ENCODE measurements at places on chromosomes 4 and X.

- no peak for DNase-seq
These were observed 84.7 kb upstream of the RAPGEF2 start for GRCh38 chr4:159018062-159018629.

GRCh38 chr4:28227764-28228163 lies 1367.1 kb downstream of the STIM2 start:
- no peak for DNase-seq

GRCh38 chr4:54727346-54727745 lies 69.6 kb downstream of the KIT start:
- no peak for DNase-seq

DNA sequence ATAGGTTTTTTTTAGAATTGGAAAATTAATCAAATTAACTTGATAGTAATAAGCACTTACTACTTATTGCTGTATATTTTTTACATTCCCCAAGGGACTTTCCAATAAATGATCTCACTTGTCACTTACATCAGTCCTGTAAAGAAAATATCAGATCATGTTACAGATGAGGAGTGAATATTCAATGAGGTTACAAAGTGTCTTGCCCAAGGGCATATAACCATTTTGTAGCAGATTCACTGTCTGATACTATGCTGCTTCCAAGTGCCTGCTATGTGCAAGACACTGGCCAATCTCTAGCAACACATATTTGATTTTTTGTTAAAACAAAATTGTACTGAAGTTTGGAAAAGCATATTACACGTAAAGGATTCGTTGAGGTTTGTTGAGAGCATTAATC lies 1287.7 kb downstream of the FAM133A start:
- no peak for DNase-seq

DNA sequence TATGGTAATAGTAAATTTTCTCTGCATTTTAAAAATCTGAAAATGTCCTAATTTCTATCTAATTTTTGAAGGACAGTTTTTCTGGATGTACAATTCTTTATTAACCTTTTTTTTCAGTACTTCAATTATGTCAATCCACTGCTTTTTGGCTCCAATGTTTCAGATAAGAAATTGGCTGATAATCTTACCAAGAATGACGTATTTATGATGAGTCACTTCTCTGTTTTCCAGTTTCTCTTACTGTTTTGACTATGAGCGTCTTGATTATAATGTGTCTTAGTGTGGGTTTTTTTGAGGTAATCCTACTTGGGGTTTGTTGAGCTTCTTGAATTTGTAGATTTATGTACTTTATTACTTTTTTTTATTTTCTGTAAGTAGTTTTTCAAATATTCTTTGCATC lies 47.2 kb downstream of the UGT2B11 start:
- no peak for DNase-seq

- DNase-seq = no peak
These were observed 1.1 kb downstream of the CTBP1 start for GRCh38 chr4:1247864-1248244.

DNA sequence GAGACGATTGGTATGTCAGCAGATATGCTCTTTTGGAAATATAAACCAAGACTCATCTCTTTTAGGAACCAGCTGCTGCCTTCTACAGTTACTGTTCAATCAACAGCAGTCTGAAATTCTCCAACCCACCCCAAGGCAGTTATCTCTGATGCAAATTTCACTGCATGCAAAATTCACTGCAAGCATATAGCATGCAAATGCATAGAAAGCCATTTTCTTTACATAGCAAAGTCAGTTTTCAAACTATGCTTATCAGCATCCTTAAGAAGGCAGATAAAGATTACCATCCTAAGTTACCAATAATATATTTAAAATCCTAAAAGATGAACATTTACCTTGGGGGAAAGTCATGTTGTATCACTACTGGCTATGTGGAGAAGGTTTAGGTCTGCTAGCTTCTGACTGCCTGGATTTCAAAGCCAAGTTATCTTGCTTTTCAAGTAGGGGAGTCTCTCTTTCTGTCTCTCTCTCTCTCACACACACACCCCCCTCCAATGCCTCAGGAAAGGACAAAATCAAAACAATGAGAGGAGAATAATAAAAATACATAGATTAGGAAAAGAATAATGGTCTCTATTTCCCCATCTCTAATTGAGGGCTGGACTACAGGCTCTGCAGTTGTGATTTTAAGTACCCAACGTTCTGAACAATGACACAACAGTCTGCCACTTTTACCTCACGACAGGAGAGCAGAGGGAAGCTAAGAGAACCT lies 1.5 kb downstream of the NMU start:
- DNase-seq = no peak

GRCh38 chrX:19715711-19716638 lies 171.4 kb downstream of the SH3KBP1 start:
- DNase-seq = no peak

- DNase-seq = no peak
These were observed 148.5 kb upstream of the PJA1 start for GRCh38 chrX:69313617-69314290.

GRCh38 chrX:112094729-112095128 lies 12.2 kb upstream of the TRPC5 start:
- no peak for DNase-seq

DNA sequence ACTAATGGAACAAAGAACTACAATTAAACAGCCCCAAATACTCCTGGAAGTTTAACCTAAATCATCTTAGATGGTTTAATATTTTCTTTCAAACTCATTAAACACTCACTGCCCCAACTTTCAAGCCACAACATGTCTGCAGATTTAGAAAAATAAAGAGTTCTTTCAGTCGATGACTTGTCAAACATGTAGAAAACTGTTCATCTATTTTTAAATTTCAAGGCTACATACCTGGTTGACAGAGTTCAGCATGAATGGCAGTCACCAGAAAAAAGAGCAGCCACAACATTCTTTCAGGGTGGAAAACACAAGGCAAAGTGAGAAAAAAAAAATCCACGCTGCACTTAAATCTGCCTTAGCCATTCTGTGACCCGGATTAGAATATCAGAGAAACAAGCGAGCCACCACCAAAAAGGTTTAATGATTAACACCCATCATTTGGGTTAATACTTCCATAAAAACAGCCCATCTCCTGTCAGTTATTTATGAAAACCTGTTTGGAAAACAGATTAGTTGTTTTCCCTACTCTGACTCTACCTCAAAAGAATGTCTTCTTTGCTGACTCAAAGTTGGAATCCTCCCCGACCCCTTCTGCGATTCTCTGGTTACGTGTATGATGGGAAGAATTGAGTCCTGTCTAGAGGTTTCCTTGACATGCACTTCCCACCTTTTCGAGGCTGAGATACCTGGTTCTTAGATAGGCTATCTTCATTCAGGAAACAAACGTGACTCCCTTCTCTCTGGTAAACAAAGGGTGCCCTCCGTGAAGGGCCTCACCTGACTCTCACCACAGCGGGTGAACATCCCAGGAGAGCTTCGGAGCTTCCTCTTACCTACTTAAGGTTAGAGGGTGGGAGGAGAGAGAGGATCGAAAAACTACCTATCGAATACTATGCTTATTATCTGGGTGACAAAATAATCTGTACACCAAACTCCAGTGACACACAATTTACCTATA lies at the start of gene CLTRN:
Gene CLTRN (minus strand): TSS at position 319 of the 958 bp plus-strand sequence. CDS start 30 bp downstream, at position 289.
- DNase-seq = no peak

DNA sequence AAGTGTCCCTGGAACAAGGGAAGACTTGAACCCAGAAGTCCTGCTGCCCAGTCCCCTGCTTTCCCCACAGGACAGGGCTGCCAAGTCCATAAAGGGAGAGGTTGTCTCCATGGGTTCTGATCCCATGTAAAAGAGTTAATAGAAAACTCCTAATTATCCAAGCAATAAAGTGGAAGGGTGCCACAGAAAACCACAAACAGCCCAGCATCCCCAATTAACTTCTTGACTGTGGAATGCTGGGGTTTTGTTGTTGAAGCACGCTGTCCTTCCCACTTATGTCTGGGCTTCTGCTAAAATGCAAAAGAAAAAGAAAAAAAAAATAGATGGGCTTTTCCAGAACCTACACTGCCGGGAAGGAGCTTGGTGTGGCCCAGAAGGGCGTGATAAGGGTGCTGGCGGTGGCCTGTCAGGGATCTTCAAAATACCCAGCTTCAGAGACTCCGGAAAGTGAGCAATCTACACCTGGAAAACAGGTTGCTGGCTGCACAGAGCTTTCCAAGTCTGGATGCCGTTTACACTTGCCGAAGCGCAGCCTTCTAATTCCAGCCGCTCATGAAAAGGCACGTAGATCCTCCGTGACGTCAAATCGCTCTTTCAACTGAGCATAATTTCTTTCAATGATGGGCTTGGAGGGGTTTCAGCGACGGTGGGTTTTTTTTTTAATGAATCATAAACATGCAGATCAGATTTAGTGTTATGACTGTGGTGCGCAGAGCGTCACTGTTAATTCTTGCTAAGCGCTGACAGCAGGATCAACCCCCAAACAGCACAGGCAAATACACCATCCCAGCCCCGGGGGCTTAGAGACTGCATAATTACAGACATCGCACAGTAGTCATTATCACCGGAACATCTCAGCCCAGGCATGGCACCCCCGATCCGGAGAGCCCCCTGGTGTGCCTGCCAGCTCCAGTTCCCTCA lies 197.6 kb downstream of the BCOR start:
- no peak for DNase-seq

DNA sequence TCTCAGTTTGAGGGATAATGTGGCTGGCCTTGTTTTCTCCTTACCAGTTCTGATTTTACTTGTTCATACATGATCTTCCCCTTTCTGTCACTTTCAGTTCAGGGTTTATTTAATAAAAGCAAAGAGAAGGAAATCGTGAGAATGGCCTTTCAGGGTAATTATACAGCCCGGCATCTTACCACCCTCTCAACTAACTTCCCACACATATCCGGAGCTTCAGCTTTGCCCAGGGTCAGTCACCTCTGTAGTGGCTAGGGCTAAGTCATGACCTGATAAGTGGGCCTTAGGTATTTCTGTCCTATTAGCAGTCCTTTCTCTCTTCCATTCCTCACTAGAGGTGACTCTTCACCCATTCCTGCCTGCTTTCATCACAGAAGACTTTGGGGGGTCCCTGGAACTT lies 15.8 kb downstream of the TRPC5 start:
- DNase-seq = no peak

- DNase-seq = no peak
These were observed 263.3 kb downstream of the EVC2 start for GRCh38 chr4:5444918-5445517.
